ENCODE measurements at places on chromosomes 3 and 15.

- DNase-seq: no peak
These were observed 22.0 kb upstream of the NANOGP8 start for GRCh38 chr15:35107122-35107521.

DNA sequence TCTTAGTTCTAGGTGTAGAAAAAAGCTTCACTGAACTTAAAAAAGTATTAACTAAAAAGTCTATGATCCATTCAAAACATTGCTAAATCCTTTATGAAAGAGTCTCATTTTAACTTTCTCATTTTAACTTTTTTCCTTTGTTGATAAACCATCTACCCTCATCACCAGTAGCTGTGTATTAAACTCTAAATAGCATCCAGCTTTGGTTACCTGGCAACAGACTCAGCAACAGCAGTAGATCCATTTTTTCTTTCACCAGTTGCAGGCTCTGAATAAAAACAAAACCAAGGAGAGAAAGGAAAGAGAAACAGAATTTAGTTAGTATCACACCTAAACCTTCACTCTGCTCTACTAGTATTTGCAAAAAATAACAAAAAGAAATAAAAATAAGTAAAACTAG lies 51.6 kb downstream of the TP53BP1 start:
- DNase-seq: no peak

DNA sequence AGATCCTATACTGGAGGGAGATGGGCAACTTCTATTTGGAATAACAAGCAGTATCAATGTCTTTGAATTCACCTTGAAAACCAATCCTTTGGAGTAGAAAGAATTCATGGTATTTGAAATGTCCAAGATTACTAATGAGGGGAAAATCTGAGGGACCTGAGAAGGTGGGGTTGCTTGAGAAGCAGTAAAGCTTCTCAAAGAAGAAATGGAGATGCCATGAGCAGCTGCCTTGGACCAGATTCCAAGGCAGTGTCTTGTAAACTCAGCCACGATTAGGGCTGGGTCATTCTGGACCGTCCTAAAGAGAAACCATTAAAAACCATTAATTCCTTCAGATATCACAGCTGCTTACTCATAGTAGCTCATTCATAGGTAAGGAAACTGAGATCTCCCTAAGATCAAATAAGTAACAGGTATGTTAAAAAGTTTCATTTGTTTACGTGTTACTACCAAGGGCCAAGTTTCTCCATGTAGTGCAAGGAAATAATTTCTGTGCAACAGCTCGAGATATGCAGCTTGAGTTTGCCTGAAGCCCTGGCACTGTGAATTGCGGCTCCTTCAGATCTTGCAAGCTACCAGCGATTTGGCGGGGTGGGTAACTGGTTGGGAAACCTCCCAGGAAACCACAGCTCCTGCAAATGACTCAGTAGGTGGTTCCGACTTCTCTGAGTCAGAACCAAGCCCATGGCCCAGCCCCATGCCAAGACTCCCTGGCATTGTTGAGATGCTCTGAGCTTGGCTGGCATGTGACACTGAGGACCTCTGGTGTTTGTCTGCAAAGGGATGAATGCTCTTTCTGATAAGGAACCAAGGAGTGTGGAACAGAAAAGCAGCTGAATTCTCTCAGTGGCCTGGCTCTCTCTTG lies 296.8 kb downstream of the RORA start:
- DNase-seq: no peak

DNA sequence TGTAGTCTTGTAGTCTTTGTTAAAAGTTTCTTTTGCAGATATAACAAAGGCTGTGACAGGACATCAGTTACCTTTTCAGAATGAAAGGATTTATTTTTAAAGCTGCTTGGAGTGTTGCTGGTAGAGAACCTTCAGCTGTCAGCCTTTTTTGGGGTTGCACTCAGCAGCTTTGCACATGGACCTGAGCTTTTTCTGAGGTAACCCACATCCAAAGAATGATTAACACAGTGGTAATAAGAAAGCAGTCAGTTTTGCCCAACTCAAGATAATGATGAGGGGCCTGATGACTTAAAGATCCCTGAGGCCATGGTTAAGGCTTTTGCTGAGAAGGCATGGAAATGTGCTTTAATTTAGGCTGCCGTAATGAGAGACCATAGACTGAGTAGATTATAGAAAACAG lies 1042.7 kb downstream of the PLOD2 start:
- no peak for DNase-seq

DNA sequence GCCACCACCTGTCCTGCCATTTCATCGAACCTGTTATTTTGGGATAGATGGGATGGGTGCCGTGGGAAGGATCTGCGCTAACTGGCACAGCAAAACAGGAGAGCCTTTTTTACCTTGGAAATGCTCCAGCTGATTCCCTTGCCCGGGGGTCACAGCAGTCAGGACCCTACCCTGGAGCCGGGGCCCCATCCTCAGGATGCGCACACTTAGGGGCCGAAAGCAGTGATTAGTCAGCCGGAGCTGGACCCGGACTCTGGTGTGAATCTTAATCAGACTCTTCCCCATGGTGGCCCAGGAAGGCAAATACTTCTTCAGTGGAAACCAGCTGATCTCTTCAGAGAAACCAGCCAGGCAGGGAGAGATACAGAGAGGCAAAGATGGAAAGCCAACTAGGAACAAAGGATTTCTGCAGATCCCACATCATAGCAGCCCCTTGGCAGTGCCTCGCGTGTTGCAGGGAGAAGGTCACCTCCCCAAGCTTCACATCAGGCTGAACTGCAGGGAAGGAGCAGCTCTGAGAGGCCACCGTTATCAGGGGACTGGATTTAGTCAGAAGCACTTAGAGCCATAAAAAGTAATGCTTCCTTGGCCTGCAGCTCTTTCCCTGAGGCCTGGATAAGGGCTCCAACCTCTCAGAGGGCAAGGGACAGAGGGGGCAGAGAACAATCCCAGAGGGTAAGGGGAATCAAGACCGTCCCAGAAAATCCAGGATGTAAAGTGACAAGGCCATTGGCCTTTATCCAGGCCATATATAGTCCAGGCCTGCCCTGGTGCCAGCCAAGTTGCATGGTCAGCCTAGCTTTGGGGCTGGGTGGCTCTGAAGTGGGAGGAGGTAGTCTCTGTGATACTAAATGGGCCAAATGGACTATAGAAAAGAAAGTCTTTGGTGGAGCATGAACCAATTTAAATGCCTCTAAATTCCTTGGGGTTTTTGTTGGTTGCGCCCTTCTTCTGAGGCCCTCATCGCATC lies 52.9 kb downstream of the WDR76 start:
- DNase-seq: no peak

Measured in GF-D8 (cell line).